ENCODE measurements at places on chromosomes 2 and 18.
A peak's percentile ranks its signal among the peaks of the same experiment; 100 is the strongest.

- peak; percentile 98 for DNase-seq
Measured at GRCh38 chr2:74181739-74182138, 3.1 kb upstream of the MOB1A start.

DNA sequence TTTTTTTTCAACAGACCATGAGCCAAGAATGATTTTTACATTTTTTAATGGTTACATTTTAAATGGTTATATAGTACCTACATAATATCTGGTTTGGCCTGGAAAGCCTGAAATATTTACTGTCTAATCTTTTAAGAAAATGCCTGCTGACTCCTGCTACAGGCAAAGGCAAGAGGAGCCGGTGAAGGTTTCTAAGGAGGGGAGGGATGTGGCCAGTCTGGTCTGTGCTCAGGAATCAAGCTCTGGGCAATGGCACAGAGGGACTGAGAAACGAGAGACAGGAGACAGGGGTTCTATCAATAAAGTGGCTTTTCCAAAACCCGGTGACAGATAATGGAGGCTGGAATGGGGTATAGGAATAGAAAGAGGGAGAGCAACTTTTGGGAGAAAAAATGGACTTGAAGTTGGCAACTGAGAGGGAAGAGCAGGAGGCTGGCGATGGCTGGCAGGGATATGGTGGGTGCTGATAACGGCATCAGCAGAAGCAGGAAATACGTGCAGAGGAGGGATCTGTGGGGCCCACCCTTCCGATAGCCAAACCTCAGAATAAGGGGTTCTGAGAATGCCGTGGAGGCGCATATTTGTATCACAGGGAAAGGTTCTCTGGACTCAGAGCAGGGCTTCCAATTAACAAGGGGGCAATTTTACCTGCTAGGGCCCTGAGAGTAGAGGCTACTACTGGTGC lies 64.0 kb upstream of the DNMT3A start:
- DNase-seq: no peak

DNA sequence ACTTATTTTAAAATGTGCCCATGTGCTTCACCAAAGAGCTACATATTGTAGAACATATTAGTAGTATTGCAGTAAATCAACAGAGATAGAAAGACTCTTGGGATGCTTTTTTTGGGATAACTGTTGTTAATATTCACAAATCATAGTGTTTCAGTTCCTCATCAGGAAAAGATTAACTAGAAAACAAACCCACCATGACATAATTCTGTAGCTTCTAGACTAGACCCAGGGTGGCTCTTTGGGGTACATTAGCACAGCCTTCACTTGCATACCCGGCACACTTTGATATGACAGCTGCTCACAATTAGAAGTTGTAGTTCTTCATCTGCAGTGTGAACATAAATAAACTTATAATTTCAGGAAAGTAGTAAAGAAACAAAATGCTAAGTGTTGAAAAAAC lies 154.2 kb downstream of the ATP9B start:
- no peak for DNase-seq

DNA sequence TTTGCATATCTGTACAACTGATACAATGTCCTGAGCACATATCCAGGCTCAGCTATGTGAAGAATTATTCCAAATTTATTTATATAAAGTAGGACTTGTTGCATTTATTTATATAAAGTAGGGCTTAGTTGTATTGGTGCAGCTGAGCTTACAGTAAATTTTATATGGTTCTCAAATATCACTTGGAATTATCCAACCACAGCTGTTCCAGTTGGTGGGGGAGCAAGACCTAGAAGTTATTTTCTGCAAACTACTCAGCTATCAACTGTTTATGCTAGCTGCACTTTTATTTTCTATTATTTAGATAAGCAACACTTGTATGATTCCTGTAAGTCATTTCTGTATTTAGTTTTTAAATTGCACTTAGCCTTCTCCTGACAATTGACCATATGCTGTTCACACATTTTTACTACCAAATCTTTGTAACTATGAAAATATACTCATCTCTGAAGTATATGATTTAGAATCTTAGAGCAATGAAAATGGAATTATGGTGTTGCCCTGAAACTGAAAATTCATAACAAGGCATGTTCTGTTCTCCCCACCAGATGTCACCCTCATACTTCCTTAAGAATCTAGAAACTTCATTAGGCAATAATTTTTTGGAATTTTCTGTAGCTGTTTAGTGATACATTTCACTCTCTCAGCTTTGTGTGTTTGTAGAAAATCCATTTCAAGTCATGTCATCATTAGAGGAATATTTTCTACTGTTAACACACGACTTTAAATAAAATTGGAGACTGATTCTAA lies 157.0 kb upstream of the CBLN2 start:
- no peak for DNase-seq

GRCh38 chr2:7118606-7119131 lies 201.5 kb downstream of the RNF144A start:
- no peak for DNase-seq

DNA sequence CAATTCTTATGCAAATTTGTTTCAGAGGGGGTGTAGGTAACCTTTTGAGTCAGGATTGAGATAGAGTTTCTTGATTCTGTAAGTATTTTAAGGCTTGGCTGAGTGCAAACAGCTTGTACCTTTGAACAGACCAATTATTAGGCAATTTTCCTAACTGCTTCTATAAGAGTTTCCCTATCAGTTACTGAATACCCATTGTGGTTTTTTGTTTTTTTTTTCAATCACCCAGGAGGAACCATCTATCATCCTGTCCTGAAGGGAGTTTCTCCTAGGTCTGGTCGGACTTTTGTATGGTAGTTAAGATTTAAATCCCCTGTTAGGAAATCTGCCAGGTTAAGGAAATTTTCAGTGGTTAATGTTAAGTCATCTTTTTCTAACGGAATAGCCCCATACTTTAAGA lies 319.4 kb upstream of the SLC39A10 start:
- peak; percentile 74 for DNase-seq

DNA sequence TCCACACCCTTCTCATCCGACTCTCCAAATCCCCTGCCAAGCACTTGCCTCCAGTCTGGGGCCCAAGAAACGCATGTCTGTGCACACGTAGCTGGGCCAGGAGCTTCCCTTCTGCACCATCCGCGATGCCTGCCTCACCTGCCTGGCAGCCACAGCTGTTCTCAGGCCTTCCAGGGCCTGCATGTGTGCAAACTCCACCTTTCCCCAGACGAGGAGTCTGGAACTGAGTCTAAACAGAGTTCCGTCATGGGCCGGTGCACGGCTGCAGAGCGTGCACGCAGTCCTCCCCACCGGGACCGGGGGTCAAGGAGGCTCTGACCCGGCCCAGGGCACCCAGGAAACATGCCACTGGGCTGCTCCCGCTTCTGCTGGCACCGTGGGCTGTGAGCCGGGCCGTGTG lies 66.8 kb upstream of the SALL3 start:
- DNase-seq: no peak

- no peak for DNase-seq
Measured at GRCh38 chr2:117960231-117960630, 53.6 kb downstream of the CCDC93 start.

GRCh38 chr2:57674025-57674424 lies 372.6 kb upstream of the VRK2 start:
- no peak for DNase-seq

DNA sequence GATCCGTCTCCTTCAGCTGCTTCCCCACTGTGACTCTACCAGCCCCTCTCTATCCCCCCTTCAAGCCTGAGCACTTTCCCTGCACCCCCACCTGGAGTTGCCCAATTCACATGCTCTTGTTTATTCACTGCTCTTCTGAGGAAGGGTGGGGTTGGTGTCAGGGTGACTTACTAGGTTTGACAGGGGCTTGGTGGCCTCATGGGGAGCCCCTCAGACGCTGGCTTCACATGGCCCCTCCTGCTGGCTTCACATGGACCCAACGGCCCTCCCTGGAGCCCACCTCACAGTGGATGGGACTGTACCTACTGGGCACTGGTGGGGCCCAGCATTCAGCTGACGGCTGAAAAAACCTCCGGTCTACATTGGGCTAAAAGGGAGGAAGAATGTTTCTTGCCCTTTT lies 16.7 kb upstream of the MRPL33 start:
- DNase-seq: no peak

DNA sequence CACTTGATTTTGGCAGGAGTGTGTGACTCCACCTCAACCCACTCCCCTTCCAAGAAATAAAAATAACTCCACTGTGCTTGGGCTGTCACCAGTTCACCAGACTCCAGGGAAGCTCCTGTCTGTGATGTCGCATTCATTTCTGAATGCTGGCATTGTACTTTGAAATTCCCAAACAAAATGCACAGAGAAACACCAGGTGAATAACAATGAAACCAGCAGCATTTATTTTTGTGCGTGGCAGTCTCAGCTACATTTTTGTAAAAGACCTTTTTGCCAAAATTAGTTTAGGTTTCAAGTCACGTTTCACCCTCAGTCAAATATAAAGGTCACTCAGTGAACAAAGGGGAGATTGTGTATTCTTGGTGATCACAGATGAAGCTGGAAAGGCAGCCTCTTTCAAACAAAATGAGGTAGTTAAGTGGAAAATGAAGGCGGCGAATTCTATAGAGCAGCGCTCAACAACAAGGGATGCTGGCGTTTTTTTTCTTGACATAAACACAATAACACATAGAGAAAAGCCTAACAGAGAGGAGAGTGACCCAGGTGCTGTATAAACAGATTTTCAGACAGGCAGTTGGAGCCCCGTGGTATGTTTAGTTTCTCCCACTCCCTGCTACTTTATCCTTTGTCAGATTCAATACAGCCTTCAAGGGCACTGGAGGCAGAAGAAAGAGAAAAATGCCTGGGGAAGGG lies 210.3 kb upstream of the GCFC2 start:
- DNase-seq: no peak

- no peak for DNase-seq
Measured at GRCh38 chr2:100895402-100895801, 75.5 kb downstream of the NPAS2 start.
